Cardiac septum (tissue), 1 donor: ENCODE measurements at places on chromosomes 2 and 18. TPM values are rescaled to one million over a fixed set of nuclear protein-coding genes. Genes with fewer than 3 reads are reported as not detected.

DNA sequence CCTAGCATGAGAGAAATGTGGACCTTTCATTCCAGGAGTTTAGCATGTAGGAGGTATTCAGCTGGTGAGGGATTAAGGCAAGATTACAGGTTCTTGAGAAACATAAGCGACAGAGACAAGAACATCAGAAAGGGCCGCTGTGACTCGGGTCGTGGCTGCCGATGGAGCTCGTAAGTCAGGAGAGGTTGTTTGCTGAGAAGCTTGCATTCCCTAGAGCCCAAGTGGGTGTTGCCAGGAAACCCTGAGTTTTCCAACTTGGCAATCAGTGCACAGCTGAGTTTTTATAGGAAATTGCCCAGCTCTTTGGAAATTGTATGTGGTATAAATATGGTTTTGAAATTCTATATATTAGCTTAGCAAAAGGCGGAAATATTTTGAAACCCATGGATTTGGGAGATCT, 46.4 kb upstream of the CYP1B1 start:
- DNase-seq = no peak

DNA sequence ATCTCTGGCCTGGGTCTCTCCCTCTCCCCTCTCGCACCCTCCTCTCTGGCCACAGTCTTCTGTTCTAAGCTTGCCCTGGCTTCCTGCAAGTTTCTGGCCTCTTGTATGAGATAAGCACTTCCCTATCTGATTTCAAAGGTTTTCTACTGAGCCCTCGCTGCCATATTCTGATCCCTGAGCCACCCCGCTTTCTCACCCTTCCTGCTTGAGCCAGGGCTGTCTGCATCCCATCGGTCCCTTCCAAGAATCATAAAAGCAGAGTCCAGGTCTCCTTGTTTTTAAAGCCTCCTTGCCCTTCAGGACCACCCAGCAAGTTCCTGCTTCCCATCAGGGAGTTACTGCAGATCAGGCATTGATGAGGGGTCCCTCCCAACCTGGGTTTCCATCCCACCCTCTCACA, 110.2 kb downstream of the PRKCE start:
- no peak for DNase-seq

- no peak for DNase-seq
These were observed 582.1 kb downstream of the ZEB2 start for GRCh38 chr2:143937723-143938350.

GRCh38 chr2:41621095-41621494, 426.7 kb upstream of the PKDCC start:
- no peak for DNase-seq

The SNED1 gene
- total RNA-seq = 9.7 TPM

DNA sequence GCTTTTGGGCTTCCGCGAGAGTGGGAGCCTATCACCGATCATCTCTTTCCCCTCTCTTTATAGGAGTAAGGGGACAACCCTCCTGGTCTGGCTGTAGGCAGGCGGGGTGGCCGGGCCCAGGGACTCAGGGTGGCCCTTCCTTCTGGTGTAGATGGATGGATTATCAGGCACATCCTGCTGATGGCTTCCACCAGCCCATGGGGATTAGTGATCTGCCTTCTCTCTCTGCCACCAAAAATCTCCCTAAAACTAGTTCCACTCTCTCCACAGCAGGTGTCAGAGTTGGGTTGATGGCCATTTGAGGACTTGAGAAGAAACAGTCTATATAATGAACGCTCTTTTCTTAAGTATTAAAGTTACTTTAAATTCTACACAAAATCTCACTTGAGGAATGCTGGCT, 37.4 kb downstream of the NCK2 start:
- peak; percentile 22 for DNase-seq

DNA sequence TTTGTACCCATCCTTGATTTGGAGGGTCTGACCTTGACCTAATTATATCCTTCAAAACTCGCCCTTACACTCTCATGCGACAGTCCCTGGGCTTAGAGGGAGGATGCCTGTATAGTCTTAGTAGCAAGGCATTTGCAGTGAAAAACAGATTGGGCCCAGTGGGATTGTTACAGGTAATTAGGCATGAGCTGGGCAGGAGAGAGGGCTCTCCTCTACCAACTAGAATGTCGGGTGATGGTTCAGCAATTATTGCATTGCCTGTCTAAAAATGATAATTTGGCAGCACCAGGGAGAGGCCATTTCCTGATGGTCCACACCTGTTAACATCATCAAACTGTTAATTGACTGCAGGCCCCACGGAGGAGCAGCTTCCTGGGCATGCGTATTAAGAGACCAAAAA, 32.4 kb downstream of the COMMD1 start:
- DNase-seq = no peak

DNA sequence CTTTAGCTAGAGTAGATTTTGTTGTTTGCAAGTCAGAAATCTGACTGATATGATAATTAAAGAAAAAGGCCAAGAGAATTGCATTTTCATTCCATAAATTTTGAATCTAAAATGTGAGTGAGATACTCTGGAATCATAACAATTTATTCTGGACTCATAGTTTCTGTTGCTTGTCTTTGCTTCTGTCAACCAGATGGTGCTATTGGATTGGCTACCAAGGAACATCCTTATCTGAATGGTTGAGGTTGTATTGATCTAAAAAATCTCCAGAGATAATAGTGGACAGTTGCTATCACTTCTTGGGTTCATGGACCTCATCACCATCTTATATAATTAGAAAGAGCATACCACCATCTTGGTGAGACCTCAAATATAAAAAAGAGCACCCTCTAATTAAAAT, 34.0 kb upstream of the CPS1 start:
- DNase-seq = no peak
